ENCODE measurements at places on chromosomes 3 and 15.

GRCh38 chr3:160381470-160381869 lies 17.6 kb downstream of the IFT80 start:
- DNase-seq = no peak

- no peak for DNase-seq
Measured at GRCh38 chr3:65961733-65962132, 77.0 kb downstream of the MAGI1 start.

DNA sequence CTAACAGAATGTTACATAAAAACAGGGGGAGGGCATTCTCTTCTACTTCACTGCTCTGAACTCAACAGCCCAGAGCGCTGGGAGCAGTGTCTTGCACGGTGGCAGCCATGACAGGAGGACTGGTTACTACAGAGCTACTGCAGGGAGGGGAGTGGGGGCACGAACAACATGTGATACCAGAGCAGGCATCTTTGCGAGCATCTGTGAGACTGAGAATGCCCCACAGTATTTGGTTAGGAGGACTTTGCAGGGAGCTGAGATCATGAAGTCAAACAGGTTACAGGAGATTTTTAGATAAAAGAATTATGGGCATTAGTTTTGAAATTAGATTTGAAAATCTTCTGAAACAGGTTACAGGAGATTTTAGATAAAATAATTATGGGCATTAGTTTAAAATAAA lies 58.8 kb upstream of the GOLGA8B start:
- DNase-seq = no peak

GRCh38 chr3:138059261-138059660 lies 49.3 kb downstream of the CLDN18 start:
- DNase-seq = no peak

DNA sequence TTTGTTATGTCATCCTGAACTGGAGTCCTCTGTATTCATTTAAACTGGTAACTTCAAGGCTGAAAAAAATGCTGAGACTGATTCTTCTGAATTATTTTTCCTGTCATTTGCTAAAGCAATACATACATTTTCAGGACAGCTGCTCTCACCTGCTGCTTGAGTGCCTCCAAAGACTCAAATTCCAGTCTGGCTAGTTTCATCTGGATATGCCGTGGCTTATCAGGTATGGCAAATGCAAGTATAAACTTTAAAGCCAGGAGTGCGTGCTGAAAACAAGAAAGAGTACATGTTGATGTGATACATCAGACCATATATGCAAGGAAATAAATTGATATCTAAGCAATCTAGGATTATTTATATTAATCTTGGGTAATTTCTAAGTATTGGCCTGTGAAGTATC lies 146.1 kb downstream of the SNRK start:
- DNase-seq = no peak

DNA sequence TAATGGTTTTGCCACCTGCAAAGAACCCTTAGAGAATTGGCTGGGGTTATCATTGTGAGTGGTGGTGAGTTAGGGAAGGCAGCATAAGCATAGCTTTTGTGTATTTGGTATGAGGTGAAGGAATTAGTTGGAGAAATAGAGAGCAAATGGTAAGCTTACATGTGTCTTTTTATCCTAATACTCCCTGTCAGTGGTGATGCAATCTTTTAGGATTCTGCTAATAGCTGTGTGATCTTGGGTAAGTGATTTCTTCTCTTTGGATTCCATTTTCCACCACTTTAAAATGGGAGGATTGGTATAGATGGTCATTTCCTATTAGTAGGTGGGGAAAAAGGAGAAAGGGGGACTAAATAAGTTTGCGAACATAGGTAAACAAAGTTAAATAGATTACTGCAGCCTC lies 30.9 kb downstream of the PIAS1 start:
- no peak for DNase-seq

DNA sequence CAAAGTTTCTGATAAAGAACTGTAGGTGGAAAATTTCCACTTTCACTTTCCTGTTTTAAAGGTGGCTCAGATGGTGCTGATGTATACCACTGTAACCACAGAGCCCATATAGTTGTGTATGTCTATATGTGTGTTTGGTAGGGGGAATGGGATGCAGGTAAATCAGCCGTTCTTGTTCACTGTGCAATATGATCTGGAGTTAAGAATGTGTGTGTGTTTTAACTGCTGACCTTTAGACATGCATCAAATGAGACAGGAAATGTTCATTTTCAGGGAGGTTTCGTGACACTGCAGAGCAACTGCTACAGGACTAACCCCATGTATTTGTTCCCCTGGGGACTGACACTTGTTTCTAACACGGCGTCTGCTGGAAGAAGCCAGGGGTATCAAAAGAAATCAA lies 180.5 kb downstream of the TAFA4 start:
- DNase-seq = no peak

- DNase-seq = peak; percentile 47
Measured at GRCh38 chr15:78177447-78177873, 28.3 kb downstream of the IDH3A start.

- DNase-seq = no peak
Measured at GRCh38 chr15:35626571-35627318, 80.8 kb upstream of the DPH6 start.

GRCh38 chr3:177931346-177931745 lies 604.9 kb upstream of the KCNMB2 start:
- DNase-seq = no peak

DNA sequence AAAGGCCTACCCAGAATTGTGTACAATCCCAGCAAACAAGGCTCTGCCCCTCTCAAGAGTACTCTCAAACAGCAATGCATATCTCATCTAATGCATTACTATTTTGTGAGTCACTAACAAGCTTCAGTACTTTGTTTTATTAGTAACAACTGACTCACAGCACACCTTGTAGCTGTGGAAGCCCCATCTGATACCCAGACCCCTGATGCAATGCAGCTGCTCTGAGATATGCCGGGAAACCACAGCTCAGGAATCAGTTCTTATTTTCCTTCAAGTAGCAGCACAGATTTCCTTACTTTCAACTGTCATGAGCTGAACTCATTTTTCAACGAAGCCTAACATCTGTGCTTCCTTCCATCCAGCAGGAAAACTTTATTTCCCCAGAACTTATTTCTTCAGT lies 37.8 kb downstream of the CCNL1 start:
- DNase-seq = no peak
